Breast epithelium (tissue), 4 donors: ENCODE measurements at places on chromosomes 2 and 18. TPM values are rescaled to one million over a fixed set of nuclear protein-coding genes. Genes with fewer than 3 reads are reported as not detected.

- no peak for DNase-seq
Measured at GRCh38 chr18:70672581-70672980, 383.7 kb downstream of the SOCS6 start.

GRCh38 chr2:118250463-118250862 lies 162.2 kb downstream of the INSIG2 start:
- no peak for DNase-seq

DNA sequence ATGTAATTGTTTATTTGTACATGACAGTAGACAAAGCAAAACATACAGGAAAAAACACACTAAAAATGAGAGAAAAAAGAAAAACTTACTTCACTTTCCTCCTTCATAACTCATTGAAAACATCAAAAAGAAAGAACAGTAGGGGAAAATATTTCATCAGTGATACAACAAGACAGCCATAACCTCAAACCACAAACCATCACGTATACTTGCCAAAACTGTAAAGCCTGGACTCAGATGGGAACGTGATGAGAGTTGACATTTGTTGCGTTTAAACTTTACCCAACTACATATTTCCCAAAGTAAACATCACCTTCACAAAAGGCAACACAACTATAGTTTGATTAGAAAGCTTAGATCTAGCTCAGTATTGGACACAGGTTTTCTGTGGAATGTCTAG lies 278.2 kb upstream of the COL3A1 start:
- no peak for DNase-seq

DNA sequence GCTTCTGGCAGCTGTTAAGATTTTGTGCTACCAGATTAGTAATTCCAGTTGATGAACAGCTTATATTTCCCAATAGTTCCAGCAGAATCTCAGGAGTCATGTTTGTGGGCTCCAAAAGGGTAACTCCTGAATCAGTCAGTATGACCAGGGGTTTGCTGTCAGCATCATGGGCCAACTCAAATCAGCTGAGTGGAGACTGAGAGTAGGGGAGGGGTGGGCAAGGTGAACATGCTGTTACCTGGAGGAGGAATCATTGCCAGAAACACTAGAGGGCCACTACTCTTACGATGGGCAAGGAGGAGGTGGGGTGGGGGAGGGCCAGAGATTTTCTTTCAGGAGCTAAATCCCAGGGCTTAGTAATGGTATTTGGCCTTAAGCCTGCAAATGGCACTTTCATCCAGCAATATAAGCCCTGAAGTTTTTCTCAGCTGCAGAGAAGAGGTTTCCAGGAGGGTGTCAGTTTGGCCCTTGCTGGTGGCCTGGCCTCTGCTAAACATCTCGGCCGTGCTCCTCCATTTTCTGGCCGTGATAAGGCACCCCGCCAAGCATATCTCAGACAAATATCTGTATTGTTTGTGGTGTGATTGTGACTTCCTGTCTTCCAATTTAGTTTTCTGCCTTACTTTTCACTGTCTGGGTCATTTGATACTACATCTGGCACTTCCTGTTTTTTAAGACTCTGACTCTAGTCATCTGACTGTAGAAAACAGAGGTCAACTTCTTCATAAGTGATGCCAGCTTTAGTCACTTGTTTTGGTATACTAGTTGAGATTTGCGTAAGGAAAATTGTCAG lies 120.5 kb upstream of the CXCR4 start:
- DNase-seq, result no peak

DNA sequence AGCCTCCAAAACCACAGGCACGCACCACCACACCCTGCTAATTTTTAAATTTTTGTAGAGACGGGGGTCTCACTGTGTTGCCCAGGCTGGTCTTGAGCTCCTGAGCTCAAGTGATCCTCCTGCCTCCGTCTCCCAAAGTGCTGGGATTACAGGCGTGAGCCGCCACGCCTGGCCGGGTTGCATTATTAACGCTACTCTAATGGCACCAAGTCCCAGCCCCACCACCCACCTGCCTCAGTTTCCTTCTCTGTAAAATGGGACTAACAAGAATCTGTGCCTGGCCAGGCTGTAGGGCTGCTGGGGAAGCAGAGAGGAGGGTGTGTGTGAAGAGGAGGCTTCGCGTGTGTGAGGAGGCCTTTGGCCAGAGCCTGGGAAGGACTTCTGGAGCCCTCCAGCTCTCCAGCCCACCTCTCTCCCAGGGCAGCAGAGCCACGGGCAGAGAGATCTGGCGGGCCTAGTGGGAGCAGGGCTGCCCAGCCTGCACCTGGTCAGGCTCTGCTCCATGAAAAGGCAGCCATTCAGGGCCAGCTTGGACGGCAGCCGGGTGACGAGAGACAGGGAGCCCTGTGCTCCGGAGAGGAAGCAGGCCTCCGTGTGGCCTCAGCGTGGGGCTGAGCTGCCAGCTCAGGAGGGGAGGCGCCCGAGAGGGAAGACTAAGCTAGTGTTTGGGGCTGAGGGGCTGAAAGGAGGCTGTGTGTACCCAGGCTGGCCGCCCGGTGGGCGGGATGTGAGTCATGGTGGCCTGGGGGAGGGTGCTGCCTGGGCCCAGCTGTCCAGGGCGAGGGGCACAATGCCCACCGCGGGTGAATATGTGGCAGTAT lies 7.4 kb upstream of the B3GNT7 start:
- peak; percentile 40 for DNase-seq

DNA sequence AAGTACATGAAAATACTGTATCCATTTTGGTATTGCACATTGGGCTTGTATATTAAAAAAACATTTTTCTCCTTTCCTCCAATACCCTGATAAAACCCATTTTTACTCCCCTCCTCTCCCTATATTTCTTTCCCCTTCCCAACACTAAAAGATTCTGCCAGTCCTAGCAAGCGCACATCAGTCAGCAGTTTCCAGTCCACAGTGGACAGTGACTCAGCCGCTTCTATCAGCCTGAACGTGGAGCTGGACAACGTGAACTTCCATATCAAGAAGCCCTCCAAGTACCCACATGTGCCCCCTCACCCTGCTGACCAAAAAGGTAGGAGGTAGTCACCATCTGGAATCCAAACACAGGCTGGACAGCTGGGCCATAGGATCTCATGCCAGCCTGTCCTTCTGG lies 38.6 kb downstream of the PIKFYVE start:
- no peak for DNase-seq

The KHK gene
- 3.6 TPM for total RNA-seq

DNA sequence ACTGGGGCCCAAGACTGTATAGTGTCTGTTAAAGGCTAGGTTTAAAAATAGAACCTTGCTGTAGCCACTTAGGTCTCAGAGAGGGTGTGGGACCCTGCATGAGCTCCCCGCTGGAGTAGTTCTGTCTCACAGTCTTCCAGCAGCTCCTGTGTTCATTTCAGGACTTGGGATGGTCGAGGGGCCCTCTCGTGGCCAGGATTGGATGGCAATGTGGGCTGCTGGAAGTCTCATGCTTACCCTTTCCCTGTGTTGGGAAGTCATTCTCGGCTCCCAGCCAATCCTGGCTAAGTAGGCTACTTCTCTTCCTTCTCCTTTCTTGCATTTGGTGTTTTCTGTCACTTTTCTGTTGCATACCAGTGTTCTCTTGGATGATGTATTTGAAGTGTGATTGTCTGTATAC lies 284.0 kb upstream of the GCFC2 start:
- no peak for DNase-seq

- DNase-seq, result no peak
Measured at GRCh38 chr18:21918693-21919092, 178.1 kb downstream of the MIB1 start.

The CD226 gene
- 2.1 TPM for total RNA-seq

DNA sequence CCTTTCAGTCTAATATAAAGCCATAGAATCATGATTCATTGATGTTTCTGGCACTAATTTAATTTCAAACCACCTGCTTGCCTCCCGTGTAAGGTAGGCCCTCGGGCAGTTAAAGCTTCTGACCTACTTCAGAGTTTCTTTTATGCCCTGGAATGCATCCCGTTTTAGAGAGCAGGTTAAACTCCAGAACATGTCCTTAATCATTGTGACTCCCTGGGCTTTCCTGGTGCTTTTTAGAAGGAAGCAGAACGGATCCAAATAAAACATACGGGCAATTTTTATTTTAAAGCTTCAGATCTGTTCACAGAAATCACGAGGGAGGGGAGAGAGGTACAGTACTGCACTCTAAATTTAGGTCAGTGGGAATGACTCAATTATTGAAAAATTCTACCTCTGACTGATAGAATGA lies 134.8 kb downstream of the GCA start:
- DNase-seq, result no peak

- DNase-seq, result no peak
Measured at GRCh38 chr18:10562773-10563160, 36.9 kb downstream of the NAPG start.

- no peak for DNase-seq
Measured at GRCh38 chr2:238988105-238988504, 140.2 kb downstream of the TWIST2 start.

- peak; percentile 62 for DNase-seq
Measured at GRCh38 chr2:30225131-30225762, 6.1 kb upstream of the LBH start.

The FECH gene
- total RNA-seq, result 31.1 TPM

The IL36RN gene
- not detected for total RNA-seq

- no peak for DNase-seq
Measured at GRCh38 chr2:185318271-185318724, 420.3 kb upstream of the FSIP2 start.

The CFC1 gene
- total RNA-seq, result not detected

GRCh38 chr18:33717339-33717738 lies 139.3 kb downstream of the ASXL3 start:
- no peak for DNase-seq

GRCh38 chr2:46380038-46380940 lies 83.1 kb downstream of the EPAS1 start:
- no peak for DNase-seq

The TDRD15 gene
- total RNA-seq, result not detected

- DNase-seq, result no peak
Measured at GRCh38 chr2:10410001-10410822, 37.9 kb downstream of the ODC1 start.

- no peak for DNase-seq
Measured at GRCh38 chr2:65671670-65672242, 239.4 kb upstream of the SPRED2 start.
